ENCODE measurements at places on chromosomes 7 and 10. TPM values are rescaled to one million over a fixed set of nuclear protein-coding genes. Genes with fewer than 3 reads are reported as not detected.

DNA sequence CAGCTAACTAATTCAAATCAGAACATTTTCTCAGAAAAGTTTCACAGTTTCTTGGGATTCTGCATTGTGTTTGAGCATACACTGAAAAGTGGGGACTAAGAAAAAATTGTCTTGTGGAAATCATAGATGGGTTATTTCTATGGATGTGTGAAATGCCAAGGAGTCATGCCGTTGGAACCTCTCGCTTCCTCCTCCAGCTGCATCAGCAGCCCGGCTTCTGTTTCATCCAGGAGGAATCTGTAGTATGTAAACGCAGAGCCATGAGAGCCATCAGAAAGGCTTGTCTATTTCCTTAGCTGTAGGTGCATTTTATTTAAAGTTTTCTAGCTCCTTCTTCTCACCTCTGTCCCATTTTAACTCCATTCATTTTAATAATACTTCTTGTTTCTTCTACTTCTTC, 1144.1 kb downstream of the GATA3 start:
- DNase-seq, result no peak

The GNGT1 gene
- 0.44 TPM for total RNA-seq

- no peak for DNase-seq
Observed at GRCh38 chr7:139286144-139286543, 55.0 kb upstream of the FMC1 start.

The KCNIP2 gene
- total RNA-seq, result 2.6 TPM

DNA sequence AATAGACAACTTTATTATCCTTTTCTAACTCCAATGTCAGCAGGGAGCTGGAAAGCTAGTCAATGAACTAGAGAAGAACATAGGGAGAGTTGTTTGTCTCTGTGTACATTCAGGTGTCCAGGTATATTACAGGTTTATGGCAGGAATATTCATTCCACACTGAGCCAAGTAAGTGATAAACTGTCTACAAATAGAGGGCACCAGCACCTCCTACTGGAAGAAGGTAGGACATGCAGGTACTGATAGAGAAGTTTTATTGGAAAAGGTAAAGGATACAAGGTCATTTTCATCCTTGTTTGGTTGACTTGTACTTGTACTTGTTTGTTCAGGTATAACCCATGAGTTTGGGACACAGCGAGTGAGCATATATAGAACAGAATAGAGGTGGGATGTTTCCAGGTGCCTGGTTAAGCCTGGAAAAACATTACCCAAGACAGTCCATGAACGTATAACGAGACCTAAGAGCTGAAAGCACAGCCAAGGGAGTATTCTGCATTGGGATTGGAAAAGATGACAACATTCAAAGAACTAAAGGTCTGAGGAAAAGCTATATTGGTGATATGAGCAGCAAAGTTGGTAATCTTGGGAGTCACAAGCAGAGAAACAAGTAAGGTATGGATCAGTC, 61.4 kb upstream of the PPP1R3C start:
- DNase-seq, result no peak

The TCF7L2 gene
- total RNA-seq, result 71.1 TPM

- no peak for DNase-seq
Observed at GRCh38 chr7:133349101-133349500, 96.2 kb downstream of the EXOC4 start.

The PDE6C gene
- not detected for total RNA-seq

The MYOZ1 gene
- 1.5 TPM for total RNA-seq

DNA sequence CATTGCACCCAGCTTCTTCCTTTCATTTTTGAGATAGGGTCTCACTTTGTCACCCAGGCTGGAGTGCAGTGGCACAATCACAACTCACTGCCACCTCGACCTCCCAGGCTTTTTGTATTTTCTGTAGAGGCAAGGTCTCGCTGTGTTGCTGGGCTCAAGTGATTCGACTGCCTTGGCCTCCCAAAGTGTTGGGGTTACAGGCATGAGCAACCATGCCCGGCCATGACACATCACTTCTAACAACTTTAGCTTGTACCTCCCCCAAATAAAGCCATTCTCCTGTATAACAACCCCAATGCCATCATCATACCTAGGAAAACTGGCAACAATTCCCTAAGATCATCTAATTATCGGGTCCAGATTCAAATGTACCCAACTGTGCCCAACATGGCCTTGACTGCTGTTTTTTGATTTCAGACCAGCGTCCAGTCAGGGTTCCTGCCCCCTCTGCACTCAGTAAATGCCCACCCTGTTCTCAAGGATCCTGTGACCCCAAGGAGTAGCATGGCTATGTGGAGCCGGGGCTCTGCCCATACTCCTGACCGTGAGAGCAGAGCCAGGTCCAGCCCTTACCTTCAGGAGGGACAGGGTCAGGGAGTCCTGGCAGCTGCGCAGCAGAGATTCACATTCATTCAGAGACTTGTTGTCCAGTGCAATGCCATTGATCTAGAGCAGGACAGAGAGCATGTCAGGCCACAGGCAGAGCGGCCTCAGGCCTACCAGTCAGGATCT, 102.6 kb downstream of the DLG5 start:
- no peak for DNase-seq

The TUBAL3 gene
- total RNA-seq, result not detected

GRCh38 chr10:88982366-88982765, 8.2 kb upstream of the FAS start:
- DNase-seq, result no peak

GRCh38 chr7:125396466-125397151, 467.0 kb upstream of the POT1 start:
- DNase-seq, result no peak

The EXOSC1 gene
- total RNA-seq, result 60.3 TPM

- DNase-seq, result no peak
Observed at GRCh38 chr7:88184848-88185304, 35.0 kb downstream of the SRI start.

DNA sequence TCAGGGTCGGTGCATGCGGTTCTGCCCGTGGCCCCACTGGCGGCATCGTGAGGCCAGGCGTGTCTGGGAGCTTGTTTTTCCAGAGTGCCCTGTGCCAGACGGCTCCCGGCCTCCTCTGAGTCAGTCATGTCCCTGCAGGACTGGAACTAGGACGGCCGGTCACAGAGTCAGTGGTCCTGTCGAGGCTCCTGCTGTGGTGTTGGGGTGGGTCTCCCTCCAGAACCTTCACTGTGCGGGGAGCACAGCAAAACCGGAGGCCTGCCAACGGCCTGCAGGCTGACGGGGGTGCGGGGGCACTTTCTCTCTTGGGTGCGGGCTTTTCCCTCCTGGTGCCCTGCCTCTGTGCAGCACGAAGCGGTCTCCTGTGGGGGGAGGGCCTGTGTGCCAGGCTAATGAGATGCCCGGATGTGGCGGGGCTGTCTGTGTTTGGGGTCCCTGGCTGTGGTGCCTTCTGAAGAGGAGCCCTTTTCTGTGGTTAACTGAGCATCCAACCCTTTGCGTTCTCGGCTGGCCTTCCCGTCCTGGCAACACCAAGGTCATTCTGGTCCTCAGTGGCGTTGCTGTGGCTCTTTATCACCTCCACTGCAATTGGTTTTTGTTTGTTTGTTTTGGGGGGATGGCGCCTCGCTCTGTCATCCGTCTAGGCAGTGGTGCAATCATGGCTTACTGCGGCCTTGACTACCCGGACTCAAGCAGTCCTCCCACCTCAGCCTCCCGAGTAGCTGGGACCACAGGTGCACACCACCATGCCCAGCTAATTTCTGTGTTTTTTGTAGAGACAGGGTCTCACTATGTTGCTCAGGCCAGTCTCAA, 8.0 kb downstream of the GET4 start:
- no peak for DNase-seq

- DNase-seq, result no peak
Observed at GRCh38 chr7:99191869-99192596, 15.9 kb downstream of the KPNA7 start.

The CHCHD3 gene
- 110 TPM for total RNA-seq

GRCh38 chr10:94403380-94404213, 1.3 kb downstream of the TBC1D12 start:
- peak; percentile 47 for DNase-seq

The LRGUK gene
- total RNA-seq, result 1.8 TPM

GRCh38 chr7:18534481-18534880, 38.9 kb downstream of the HDAC9 start:
- DNase-seq, result no peak

The PAX4 gene
- not detected for total RNA-seq

The EPDR1 gene
- total RNA-seq, result 5.3 TPM

DNA sequence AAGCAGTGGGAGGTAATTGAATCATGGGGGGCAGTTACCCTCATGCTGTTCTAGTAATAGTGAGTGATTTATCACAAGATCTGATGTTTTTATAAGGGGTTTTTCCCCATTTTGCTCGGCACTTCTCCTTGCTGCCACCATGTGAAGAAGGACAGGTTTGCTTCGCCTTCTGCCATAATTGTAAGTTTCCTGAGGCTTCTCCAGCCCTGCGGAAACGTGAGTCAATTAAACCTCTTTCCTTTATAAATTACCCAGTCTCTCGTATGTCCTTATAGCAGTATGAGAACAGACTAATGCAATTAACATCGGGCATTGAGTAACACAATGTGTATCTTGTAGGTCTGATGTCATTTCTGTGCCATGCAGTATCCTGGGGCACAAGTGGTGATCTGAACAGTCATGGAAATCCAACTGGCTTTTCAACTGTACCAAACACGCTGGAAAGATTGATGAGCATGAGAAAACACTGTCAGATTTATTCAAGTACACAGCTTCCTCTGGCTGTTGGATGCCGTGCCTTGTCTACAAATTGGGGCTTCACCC, 208.6 kb upstream of the KIAA1217 start:
- no peak for DNase-seq

- no peak for DNase-seq
Observed at GRCh38 chr10:14751921-14752320, 22.8 kb downstream of the FAM107B start.

The PPA1 gene
- total RNA-seq, result 117 TPM

- no peak for DNase-seq
Observed at GRCh38 chr10:132104062-132104461, 38.3 kb downstream of the JAKMIP3 start.

DNA sequence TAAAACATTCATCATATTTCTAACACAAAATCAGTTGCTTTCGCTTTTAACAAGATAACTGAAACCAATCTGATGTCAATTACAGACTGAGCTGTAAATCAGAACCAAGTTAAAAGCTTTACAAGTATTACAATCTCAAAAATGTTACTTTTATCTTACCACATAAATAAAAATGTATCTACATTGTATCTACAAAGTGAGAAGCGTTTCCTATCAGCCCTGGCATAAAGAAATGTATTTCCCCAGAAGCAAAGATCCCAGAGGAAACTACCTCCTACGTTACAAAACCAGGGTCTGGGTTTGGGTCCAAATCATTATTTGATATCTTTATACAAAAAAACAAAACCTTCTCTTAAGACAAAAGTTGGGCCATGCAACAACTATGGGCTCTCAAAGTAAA, 2.6 kb downstream of the SMURF1 start:
- no peak for DNase-seq

The ZNF467 gene
- total RNA-seq, result 0.31 TPM

DNA sequence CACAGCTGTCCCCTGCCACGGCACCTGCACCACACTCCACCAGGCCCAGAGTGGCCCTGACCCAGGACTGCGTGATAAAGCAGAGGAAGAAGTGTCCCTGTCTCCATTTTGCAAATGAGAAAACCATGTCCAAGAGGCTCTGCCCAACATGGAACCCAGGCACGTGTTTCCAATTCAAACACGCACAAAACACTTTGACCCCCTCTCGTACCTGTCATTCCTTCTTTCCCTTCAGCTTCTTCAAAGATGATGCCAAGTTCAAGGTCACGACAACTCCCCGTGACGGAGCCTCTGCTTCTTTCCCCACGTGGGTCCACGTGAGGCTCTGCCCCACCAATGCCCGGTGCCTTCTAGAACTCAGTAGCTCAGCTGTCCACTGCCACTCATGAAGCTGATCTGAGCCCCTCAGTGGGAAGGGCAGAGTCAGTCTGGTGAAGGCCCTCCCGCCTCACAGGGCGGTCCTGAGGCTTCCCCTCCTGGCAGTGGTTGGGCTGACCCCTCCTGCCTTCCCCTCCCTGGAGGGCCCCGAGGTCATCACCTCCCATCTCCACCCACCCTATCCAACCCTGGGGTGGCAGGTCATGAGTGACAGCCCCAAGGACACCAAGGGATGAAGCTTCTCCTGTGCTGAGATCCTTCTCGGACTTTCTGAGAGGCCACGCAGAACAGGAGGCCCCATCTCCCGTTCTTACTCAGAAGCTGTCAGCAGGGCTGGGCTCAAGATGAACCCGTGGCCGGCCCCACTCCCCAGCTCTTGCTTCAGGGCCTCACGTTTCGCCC, 19.0 kb downstream of the CALML5 start:
- no peak for DNase-seq

DNA sequence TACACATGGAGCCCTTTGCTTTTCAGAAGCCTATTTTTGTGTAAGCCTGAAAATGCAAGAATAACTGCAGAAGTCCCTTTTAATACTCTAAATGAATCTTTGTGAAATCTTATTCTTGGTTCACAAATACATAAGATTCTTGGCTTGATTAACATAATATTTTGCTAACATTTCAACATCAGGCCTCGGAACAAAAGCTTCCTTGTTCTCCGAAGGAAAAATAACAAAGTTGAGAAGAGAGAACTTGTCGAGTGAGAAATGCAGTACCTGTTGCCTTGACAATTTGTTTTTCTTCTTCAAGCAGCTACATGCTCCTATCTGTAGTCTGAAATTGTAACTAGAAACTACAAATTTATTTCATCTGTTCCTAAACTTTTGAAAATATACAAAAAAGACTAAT, 8.5 kb downstream of the NT5C2 start:
- DNase-seq, result no peak

- peak; percentile 57 for DNase-seq
Observed at GRCh38 chr7:145082366-145083161, 246.7 kb upstream of the TPK1 start.

DNA sequence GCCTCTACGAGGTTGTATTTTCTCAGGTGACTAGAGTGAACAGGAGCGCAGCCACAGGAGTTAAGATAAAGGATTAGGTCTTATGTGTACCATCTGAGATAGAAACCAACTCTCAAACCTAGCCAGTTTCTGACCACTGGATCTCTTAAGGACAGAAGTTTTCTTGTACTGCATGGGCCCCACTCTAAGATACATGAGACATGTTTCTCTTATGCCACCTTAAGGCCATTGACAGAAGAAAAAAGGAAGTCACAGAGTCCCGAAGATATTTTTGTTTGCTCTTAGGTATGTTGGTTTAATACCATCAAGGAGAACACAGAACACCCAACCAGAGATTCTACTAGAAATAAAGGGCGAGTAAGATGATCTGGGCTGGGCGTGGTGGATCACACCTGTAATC, 335.8 kb downstream of the FRMD4A start:
- DNase-seq, result no peak

DNA sequence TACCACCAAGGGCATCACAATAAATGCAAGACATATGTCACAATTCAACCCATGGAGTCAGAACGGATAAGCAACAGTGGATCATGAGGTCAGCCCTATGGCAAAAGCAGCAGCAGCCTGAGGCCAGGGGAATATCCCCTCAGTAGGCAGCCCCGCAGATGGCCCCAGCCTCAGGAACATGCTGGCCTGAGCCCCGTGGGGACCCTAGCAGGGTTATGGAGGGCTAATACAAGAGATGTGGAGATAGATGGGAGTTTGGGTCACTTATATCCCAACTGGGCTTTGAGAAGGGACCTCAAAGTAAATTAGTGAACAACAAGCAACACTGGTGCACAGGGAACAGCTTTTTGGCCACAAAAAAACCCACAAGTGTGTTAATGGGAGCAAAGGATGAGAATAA, 9.1 kb downstream of the TMEM72 start:
- no peak for DNase-seq
